Smooth muscle cell of bladder (primary cell): ENCODE measurements at places on chromosomes 5 and 9. TPM values are rescaled to one million over a fixed set of nuclear protein-coding genes. Genes with fewer than 3 reads are reported as not detected.

PLEKHG4B gene
- total RNA-seq: under 0.01 TPM in 1 of 2 replicates, not detected in the other

NEUROG1 gene
- total RNA-seq: not detected in 2 replicates

PCAT7 gene
- total RNA-seq: not detected in 2 replicates

ZDHHC21 gene
- 6.0 and 6.3 TPM in 2 replicates for total RNA-seq

SLC6A19 gene
- total RNA-seq: not detected in 2 replicates

ZBED3 gene
- 0.28 and 0.57 TPM in 2 replicates for total RNA-seq

FOXI1 gene
- not detected in 2 replicates for total RNA-seq

MAML1 gene
- 3.3 and 4.3 TPM in 2 replicates for total RNA-seq

CTSV gene
- total RNA-seq: 0.28 and 0.37 TPM in 2 replicates

CER1 gene
- not detected in 2 replicates for total RNA-seq

MZB1 gene
- 0.14 and 0.18 TPM in 2 replicates for total RNA-seq

SLC45A2 gene
- total RNA-seq: 0.14 and 0.18 TPM in 2 replicates

IPPK gene
- total RNA-seq: 12.1 and 13.9 TPM in 2 replicates

PRELID2 gene
- 10.7 and 16.9 TPM in 2 replicates for total RNA-seq

SPTLC1 gene
- 92.0 and 105 TPM in 2 replicates for total RNA-seq

ADAMTSL1 gene
- total RNA-seq: 7.4 and 26.1 TPM in 2 replicates

F2RL2 gene
- total RNA-seq: 5.4 and 9.8 TPM in 2 replicates

FBXL17 gene
- total RNA-seq: 7.5 and 8.4 TPM in 2 replicates

PCDHGA7 gene
- total RNA-seq: 4.1 and 4.6 TPM in 2 replicates

TTC23L gene
- 0.37 and 0.43 TPM in 2 replicates for total RNA-seq

OTULINL gene
- total RNA-seq: 0.09 and 0.14 TPM in 2 replicates

LRRTM2 gene
- 0.18 and 0.57 TPM in 2 replicates for total RNA-seq

FCN2 gene
- total RNA-seq: not detected in 2 replicates

PCDHB16 gene
- 0.18 and 0.85 TPM in 2 replicates for total RNA-seq

C9orf153 gene
- total RNA-seq: 0.18 and 0.43 TPM in 2 replicates

TMOD1 gene
- 0.57 and 0.74 TPM in 2 replicates for total RNA-seq

UNC5A gene
- under 0.01 TPM in 1 of 2 replicates, not detected in the other for total RNA-seq

PCDHGA5 gene
- total RNA-seq: 1.3 TPM in 2 replicates

SNCAIP gene
- 14.2 and 19.4 TPM in 2 replicates for total RNA-seq

FBP2 gene
- total RNA-seq: not detected in 2 replicates

TEK gene
- 3.0 and 19.2 TPM in 2 replicates for total RNA-seq

RNF14 gene
- total RNA-seq: 45.2 and 52.2 TPM in 2 replicates

IRX1 gene
- 0.09 TPM in 1 of 2 replicates, not detected in the other for total RNA-seq

SLIT3 gene
- total RNA-seq: 4.6 and 18.5 TPM in 2 replicates

LIFR gene
- 41.3 and 49.4 TPM in 2 replicates for total RNA-seq

CYSRT1 gene
- total RNA-seq: 0.18 and 0.57 TPM in 2 replicates

LECT2 gene
- total RNA-seq: not detected in 2 replicates

PCA3 gene
- not detected in 2 replicates for total RNA-seq

ARSK gene
- total RNA-seq: 8.4 and 13.0 TPM in 2 replicates
